ENCODE measurements at places on chromosomes 3 and 15.

- DNase-seq: no peak
Measured at GRCh38 chr3:46675426-46675825, 18.1 kb downstream of the ALS2CL start.

- no peak for DNase-seq
Measured at GRCh38 chr3:112829046-112829445, 17.6 kb downstream of the CD200R1L start.

DNA sequence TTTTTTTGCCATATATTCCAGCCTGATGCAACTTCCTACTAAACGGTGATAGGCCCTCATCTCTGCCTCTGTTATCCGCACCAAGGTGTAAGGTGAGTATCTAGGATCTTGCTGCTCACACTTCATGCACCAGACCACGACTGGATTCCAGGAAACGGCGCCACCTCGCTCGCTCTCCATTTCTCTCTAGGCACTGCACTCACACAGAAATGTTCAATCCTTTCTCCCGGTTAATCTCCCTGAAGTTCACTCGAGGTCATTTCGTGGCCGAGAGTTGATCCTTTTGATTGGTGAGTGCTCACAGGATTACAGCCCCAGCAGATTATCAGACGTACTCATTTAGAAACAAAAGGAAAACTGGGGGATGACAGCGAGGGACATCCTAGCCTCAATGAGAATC is 28.1 kb downstream of the MCF2L2 start:
- DNase-seq: no peak

DNA sequence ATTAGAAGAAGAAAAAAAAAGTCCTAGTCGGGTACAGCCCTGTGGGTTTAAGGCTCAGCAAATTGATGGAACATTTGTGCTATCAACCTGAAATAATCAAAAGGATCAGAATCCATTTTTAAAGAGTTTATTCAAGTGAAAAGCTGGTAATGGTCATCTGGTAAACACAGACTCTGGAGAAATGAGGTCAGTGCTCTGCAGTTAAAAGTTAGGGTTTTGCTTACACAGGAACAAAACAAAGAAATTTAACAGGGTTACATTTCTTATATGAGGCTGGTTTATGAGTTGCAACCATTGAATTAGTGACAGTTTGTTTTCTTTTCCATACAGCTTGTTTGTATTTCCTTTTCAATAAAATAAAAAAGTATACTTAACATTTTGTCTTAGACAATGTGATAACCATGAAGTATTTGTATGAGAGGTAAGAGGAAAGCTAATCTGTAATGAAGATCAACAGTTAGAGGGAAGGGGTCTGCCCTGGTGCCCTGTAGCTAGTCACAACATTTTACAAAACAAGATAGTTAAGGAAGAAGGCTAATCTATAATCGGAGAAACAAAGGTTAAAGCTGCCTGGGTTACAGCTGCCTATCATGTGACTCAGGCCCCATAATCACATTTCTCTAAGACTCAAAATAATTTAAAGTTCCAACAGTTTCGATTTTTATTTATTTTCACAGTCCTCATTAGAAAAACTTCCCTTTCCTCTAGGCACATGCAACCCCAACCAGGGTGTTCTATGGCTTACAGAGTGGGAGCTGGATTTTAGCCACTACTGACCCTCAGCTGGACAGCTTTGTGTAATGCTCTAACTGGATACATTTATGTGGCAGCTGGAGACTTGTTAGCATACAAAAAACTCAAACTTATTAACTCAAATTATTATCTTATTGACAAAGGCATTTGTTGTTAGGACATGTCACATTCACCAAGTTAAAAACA is 98.1 kb upstream of the ACP3 start:
- no peak for DNase-seq

DNA sequence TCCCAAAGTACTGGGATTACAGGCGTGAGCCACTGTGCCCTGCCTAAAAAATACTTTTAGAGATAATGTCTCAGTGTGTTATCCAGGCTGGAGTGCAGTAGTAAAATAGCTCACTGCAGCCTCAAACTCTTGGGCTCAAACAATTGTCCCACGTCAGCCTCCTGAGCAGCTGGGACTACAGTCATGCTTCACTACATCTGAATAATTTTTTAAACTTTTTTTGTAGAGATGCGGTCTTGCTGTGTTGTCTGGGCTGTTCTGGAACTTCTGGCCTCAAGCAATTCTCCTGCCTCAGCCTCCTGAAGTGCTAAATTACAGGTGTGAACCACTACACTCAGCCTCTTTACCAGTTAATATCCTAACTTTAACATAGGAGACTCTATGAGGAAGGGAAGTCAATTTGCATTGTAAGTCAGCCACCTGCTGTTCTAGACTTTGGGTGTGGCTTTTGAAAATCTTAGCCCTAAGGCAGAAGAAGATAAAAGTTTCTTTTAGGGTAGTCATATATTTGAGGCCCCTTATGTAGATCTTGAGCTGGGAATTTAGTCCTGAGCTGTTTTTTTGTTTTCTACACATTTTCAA is 78.2 kb upstream of the RASGRP1 start:
- no peak for DNase-seq

DNA sequence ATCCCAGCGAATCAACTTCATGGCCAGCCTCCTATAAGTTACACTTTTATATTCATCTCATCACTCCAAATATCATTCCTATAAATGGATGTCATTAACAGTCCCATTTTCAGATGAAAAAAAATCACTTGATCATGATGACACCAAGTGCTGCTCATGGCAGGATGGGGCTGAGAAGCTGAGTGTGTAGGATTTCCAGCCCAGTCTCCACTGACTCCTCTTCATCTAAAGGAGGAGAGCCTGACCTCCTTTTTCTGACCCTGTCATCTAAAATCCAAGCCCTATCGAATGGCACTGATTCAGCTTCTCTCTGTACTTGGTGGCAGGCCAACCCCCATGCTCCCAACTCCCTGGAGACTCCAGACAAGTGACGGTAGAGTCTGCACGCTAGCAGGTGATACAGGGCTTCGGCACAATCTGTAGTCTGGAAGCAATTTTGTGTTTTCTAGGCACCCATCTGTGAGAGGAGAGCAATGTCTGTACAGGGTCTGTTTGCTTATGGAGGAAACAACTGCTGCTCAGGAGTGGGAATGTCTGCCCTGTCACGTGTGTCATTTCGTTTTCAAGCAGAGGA is 103.2 kb downstream of the EPHB1 start:
- no peak for DNase-seq

DNA sequence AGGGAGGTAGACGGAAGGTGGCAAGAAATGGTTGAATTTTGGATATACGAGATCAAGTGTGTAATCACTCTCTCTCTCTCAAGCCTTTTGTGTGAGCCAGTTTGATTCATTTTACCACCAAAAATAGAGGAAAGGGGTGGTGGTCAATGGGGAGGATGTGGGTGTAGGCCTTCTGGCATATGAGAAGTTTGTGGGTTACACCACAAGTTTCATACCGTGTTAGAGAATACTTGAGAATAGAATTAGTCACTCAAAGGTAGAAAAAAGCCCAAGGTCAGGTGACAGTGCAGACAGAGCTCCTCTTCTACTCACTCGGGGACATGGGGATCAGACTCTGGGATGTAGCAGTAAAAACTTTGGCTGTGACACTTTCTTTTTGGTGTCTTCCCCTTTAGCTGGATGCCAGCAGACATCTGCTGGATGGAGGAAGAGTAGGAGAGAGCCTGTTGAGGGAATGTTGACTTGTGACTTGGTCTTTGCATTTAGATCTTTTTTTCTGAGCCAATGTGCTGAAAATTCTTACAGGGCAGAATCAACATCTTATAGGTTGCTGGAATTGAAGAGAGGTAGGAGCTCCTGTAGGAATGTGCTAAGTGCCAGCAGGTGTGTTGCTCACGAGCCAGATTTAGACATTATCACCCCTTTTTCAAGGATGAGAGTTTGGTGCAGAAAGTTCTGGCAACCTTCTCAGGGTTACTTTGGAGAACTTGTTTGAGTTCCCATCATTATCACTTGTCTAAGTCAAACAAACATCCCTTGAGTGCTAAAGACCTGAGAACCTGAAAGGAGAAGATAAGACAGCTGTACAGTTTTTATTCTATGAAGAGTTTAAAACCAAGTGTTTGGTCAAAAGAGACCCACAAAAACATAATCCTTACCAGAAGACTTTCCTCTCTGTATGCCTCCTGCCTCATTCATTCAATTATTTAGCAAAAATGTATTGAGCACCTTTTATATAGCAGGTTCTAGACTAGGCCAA is 43.9 kb upstream of the RYK start:
- DNase-seq: peak; percentile 76

DNA sequence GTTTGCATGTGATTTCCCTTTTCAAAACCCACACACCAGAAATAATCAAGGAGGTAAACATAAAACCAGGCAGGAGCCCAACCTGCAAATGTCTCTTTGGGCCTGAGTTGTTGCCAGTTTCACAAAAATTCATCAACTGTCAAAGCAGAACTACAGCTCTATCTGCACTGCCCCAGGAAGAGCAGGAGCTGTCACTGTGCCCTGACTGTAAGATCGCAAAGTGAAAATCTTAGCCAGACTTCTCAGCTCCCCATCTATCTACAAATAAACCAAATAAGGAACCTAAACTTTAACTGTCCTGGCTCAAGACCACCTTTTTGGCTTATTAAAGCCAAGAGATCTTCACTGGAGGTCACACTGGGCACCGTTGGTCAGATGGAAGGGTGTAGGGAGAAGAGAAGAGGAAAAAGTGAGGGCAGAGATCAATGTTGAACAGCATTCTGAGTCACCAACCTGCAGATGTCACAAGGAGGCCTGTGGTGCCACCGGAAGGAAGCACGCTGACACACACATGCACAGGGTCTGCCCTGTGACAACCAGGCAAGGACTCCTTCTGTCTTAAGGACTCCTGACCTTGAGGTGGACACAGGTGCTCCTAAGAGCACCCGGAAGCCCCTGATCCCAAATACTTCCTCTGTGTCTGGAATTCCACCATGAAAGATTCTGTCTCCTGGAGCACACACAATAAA is 58.7 kb downstream of the RPN1 start:
- peak; percentile 46 for DNase-seq

- DNase-seq: peak; percentile 1
Measured at GRCh38 chr15:99096894-99097426, 7.9 kb upstream of the SYNM start.

DNA sequence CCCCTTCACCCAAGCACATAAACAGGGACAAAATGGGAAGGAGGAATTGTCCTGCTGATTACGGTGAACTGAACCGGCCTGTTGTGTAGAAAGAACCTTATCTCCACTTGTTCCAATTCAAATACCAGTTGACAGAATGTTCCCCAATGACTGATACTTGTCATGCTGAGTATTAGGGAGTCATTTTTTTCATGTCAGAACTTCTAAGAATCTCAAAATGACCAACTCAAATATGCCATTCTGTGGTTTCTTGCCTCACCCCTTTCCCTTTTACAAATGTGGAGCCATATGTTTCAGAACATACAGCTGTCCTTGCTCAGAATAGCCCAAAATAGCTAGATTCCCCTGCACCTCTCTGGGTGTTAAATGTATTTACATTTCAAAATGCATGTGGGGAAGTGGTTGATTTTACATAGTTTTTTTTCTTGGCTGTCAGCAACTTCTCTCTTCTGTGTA is 405.9 kb upstream of the TBL1XR1 start:
- DNase-seq: no peak

- DNase-seq: no peak
Measured at GRCh38 chr15:91304786-91305185, 204.7 kb downstream of the SV2B start.

DNA sequence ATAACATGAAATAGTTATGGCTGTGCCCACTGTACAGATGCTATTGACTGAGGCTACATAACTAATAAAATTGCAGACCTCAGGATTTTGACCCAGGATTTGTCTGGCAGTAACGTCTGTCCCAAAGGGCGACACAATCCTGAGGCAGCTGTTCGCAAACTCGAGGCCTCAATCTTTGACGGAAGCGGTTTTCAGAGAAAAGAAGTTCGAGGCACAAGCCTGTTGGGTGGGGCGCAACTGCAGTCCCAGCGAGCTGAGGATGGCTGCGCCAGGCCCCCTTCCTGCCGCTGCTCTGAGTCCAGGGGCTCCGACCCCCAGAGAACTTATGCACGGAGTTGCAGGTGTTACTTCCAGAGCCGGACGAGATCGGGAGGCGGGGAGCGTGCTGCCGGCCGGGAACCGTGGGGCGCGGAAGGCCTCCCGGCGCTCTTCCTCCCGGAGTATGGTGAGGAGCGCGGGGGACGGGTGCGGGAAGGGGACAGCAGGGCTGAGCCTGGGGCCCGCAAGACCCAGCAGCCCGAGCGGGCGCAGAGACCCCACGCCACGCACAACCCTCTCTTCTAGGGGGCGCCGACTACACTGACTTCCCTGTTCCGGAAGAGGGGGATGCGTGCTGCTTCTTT is at the start of gene PARP15:
TSS of gene PARP15 (plus strand) at position 242 of the 623 bp plus-strand sequence. CDS start at position 260, 18 bp downstream.
- peak; percentile 69 for DNase-seq

DNA sequence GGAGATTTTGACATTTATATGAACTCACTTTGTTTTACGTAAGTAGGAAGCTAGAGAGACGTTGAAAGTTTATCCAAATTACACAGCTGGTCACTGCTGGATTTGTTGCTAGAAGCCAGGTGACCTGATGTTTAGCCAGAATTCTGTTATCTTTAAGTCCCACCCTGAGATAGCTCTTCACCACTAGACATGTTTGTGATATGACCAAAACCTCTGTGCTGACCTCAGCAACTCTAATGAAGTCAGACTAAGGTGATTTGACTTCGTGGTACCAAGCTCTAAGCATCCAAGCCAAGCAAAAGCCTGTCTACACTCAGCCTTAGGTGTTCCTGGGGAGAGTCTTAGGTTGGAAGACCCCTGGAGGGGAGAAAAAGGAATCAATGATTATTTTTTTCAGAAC is 102.4 kb downstream of the ARRDC4 start:
- DNase-seq: no peak

GRCh38 chr3:130426206-130426605 is 80.7 kb downstream of the COL6A5 start:
- no peak for DNase-seq

DNA sequence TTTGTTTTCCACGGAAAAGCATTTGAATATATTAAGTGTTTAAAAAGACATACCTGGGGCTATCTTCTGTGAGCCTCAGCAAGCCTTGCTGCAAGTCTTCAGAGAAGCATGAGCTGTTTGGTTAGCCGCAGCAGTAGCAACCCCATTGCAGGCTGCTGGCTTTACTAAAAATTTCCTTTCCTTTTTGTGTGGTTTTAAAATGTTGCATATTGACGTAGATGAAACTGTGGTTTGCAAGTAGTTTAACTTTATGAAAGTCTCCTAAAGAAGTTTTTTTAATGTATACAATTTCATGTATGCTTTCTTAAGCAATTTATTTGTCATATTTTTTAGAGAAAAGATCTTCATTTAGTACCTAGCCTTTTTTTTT is at the start of gene GPR171:
TSS of gene GPR171 (minus strand) at position 166 of the 370 bp plus-strand sequence. CDS start 3,830 bp downstream, outside the sequence.
- peak; percentile 24 for DNase-seq
